ENCODE measurements at places on chromosomes 12 and 14. TPM values are rescaled to one million over a fixed set of nuclear protein-coding genes. Genes with fewer than 3 reads are reported as not detected.

MED6 gene
- total RNA-seq = 36.1 TPM

DNA sequence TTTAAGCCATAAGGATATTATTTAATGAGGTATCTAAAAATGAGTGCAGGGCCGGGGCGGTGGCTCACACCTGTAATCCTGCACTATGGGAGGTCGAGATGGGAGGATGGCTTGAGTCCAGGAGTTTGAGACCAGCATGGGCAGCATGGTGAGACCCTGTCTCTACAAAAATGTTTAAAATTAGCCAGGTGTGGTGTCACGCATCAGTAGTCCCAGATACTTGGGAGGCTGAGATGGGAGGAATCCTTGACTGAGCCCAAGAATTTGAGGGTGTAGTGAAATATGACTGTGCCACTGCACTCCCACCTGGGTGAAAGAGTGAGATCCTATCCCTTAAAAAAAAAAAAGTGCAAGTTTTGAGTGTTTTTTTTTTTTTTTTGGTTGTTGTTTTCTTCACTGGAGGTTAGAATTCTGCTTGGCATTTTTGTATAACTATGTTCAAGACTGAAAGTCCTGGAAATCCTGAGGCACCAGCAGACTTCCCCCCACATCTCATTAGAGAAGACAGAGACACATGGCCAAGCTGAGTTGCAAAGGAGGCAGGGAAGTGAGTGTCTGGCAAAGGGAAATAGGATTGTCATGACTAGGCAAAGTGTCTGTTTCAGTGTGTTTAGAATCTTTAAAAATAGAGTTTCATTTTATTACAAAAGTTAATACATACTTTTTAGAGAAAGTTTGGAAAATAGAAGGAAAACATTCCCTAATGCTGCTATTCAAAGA, 53.5 kb upstream of the DUSP6 start:
- ATAC-seq = no peak

DNA sequence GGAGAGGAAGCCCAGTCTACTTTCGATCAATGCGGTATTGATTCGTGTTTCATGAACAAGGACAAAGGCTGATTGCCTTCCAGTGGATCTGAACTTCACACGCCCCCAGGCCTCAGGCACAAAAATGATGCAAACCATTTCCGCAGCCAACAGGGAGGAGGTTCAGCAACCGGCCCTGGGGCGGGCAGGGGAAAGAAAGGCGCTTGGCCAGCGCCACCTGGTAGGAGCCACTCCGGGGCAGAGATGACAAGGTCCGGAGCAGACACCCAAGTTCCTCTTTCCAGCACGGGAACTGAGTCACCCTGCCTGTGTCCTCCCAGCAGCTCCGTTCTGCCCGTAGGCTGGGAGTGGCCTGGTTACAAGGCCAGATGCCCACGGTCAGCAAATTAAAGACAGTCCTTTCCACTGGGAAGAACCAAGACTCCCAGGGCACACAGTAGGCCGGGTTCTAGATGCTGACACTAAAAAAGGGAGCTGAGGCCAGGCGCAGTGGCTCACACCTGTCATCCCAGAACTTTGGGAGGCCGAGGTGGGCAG, 136.3 kb downstream of the SCARB1 start:
- ATAC-seq = peak; percentile 94

SERPINA6 gene
- 0.97 TPM for total RNA-seq

- no peak for ATAC-seq
Observed at GRCh38 chr12:54071942-54072341, 18.3 kb downstream of the HOXC4 start.

CCDC196 gene
- total RNA-seq = 0.40 TPM

GRIP1 gene
- 38.1 TPM for total RNA-seq

- no peak for ATAC-seq
Observed at GRCh38 chr12:56677680-56678079, 10.4 kb downstream of the PTGES3 start.

- peak; percentile 50 for ATAC-seq
Observed at GRCh38 chr14:40955131-40955505, 651.6 kb upstream of the LRFN5 start.

- ATAC-seq = peak; percentile 51
Observed at GRCh38 chr14:92780444-92781232, 13.5 kb upstream of the GOLGA5 start.

CHFR gene
- 29.0 TPM for total RNA-seq

DNA sequence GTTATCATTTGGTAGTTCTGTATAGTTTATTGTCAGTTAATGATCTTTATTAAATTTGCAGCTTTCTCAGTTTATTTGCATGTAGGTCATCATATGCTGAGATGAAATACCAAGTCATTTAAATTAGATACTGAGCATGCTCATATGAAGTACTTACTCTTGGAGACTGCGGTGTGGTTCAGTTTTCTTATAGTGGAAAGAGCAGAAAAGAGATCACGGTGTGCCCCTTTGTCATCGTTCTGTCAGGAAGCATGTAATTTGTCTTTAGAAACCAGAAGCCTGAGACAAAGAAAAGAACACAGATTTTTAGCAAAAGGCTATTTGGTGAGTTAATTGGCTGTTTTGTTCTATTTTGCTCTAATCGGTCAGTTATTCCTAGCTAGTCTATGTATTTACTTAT, 75.6 kb downstream of the PLEKHA5 start:
- peak; percentile 44 for ATAC-seq

AMN gene
- total RNA-seq = 1.4 TPM

GRCh38 chr12:5745251-5745888, 199.7 kb downstream of the ANO2 start:
- peak; percentile 78 for ATAC-seq

PPP4R4 gene
- total RNA-seq = 4.5 TPM

OASL gene
- total RNA-seq = 0.50 TPM

DNA sequence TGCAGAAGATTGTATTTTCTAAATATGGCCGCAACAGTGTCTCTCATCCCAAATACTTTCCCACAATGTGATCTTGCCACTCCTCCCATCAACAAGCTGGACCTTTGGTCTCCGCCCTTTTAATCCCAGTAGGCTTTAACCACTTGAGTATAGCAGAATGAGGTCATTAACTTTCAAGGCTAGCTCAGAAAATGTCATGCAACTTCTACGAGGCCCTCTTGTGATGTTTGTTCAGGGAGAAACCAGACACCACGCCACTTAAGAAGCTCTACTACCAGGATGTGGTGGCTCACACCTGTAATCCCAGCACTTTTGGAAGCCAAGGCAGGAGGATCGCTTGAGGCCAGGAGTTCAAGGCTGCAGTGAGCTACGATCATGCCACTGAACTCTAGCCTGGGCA, 20.1 kb upstream of the OR6J1 start:
- ATAC-seq = no peak

MYH7 gene
- total RNA-seq = 0.19 TPM

DNA sequence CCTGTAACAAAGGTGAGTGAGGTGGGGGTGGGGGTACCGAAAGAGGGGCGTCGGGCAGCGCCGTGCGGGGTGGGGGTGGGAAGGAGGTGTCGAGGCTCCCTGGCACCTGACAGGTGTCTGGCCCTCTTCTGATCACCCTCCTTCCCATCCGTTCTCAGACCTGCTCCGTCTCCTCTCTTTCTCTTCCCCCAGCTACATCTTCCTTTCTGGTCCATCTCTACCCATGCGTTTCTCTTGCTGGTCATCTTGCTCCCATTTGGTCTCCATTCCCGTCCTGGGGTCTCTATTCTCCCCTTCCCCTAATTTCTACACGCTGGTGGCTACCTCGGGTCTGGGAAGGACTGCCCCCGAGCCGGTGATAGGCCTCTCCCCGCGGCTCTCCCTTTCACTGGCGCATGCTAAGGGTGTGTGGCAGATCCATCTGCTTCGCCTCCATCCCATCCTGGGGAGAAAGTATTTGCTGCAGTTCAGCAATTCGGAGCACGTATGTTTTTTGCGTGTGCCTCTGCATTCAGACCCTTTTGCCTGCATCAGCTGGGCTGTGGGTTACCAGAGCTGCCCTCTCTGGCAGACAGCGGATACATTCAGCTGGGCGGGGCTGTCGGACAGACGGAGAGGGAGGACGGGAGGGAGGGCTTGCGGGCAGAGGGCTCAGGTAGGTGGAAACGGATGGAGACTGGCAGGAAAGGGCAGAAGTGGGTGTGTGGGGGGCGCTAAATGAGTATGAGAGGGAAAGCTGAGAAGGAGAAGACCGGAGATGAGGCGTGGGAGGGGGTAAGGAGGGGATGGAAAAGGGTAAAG, 730 bp downstream of the CLSTN3 start:
- ATAC-seq = peak; percentile 62

SRRM4 gene
- total RNA-seq = 20.9 TPM

GRCh38 chr12:49019443-49020324, 1.1 kb upstream of the PRKAG1 start:
- no peak for ATAC-seq

DNA sequence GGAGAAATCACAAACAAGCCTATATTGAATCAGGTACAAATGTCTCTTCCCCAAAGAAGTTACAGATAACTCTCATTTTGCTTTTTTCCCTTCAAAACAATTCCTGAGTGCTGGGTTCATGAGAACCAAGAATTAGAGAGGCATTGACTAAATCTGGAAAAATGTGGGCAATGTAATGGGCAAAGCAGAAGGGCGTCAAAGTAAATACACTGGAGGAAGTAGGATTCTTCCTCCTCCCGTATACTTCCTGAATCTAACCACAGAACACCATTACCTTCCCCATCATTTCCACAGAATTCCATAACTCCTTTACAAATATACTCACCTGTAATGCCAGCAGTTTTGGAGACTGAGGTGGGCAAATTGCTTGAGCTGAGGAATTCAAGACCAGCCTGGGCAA, 3.0 kb upstream of the RBMS2 start:
- no peak for ATAC-seq

DNA sequence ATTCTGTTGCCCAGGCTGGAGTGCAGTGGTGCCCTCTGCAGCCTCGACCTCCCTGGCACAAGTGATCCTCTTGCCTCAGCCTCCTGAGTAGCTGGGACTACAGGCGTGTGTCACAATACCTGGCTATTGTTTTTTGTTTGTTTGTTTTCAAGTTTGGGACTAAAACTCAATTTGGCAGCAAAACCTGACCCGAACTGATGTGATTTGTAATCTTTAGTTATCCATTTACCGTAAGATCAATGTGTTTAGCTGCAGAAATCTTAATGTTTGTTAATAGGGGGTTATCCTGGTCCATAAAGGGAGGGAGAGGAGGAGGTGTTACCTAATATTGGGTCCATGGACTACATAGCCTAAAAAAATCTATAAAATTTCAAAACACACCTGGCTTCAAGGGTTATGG, 738 bp upstream of the C1S start:
- ATAC-seq = no peak

DNA sequence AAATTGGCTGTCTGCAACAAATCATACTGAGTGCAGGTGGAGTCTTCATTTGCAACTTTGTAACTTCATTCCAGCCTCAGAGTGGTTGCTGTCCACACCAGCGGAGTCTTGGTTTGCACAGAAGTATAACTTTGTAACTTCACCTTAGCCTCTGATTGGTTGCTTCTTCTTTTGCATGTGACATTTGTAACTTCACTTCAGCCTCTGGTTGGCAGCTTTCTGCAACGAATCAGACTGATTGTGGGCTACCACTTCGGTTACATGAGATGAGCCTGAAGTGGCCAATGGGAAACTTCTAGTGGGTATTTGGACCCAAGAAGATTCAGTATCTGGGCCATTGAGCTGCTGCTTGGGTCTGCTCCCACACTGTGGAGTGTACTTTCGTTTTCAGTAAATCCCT, 17.8 kb downstream of the RASSF8 start:
- peak; percentile 86 for ATAC-seq

- ATAC-seq = no peak
Observed at GRCh38 chr12:40158592-40159111, 52.8 kb upstream of the SLC2A13 start.

- no peak for ATAC-seq
Observed at GRCh38 chr12:51926064-51926632, 18.8 kb downstream of the ACVRL1 start.

OLR1 gene
- not detected for total RNA-seq

GRCh38 chr14:104596927-104597351, 7.6 kb downstream of the TMEM179 start:
- ATAC-seq = no peak

DNA sequence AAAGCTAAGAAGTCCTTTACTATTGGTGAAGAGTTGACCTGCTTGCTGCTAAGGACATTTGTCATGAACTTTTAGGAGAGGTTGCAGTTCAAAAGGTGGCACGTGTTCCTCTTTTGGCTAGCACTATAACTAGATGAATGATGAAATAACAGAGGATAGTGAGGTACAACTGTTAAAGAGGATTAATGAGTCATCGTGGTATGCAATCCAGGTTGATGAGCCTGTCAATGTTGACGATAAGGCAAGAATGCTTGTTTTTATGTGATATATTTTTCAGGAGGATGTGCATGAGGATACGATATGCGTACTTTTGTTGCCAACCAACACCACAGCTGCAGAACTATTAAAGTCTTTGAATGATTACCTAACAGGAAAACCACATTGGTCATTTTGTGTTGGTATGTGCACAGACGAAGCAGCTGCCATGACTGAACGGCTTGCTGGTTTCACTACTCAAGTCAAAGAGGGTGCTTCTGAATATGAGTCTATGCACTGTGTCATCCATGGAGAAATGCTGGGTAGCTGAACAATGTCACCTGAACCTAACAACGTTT, 10.6 kb downstream of the CEP128 start:
- no peak for ATAC-seq

BIN2 gene
- 3.0 TPM for total RNA-seq

- ATAC-seq = no peak
Observed at GRCh38 chr14:105850853-105851581, 324.6 kb downstream of the TMEM121 start.
